ENCODE measurements at places on chromosomes 5 and 9. TPM values are rescaled to one million over a fixed set of nuclear protein-coding genes. Genes with fewer than 3 reads are reported as not detected.
A peak's percentile ranks its signal among the peaks of the same experiment; 100 is the strongest.

- H3K36me3 ChIP-seq: no peaks in the 10 kb centered on the region
- no peak for DNase-seq
- no peak overlapping the region for H3K4me3 ChIP-seq
- H3K4me1 ChIP-seq: peaks cover 1% of the 10 kb centered on the region
- no peak overlapping the region for H3K27ac ChIP-seq
Observed at GRCh38 chr5:157271740-157272271, 5.9 kb downstream of the CYFIP2 start.

DNA sequence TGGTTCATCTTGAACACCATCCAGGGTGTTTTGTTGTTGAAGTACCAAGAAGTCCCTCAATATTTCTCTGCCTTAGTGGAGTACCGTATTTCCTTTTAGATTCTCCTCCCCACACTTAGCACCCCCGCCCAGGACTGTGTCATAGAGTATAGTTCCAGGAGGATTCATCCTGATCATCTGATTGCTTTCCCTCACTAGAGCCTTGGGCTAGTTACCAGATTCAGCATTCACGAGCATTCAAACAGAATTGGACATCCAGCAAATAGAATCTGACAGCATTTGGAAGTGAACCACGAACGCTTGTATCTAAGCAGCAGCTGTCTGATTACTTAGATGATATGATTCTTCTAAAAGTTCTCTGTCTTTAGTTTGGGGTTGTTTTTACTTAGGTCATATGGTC, 248.1 kb upstream of the TAS2R1 start:
- H3K27ac ChIP-seq: no peak overlapping the region
- DNase-seq: no peak
- H3K27me3 ChIP-seq: no peaks in the 10 kb centered on the region

DNA sequence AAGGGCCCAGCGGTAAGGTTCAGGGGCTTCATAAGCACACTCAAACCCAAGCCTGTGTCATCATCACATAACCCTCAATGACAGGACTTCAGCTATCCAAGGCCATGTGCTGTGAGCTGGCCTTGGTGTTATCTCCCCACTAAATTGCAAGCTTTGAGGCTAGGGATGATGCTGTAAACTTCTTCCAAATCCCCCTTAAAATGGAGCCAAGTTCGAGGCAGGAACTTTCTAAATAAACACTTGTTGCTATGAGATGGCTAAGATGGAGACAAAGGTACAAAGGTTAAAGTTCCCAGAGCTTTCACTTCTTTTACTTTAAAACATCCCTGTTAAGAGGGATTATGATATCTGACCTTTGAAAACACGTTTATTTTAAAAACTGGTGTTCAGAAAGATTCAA, 123.6 kb downstream of the MYO10 start:
- H3K4me3 ChIP-seq: no peak overlapping the region
- no peaks in the 10 kb centered on the region for H3K27me3 ChIP-seq

- peak; percentile 7 for DNase-seq
- no peaks in the 10 kb centered on the region for H3K27me3 ChIP-seq
Observed at GRCh38 chr9:68981789-68982188, 32.1 kb downstream of the PRKACG start.

GRCh38 chr9:100298378-100298777, 54.4 kb downstream of the TEX10 start:
- H3K4me1 ChIP-seq: no peaks in the 10 kb centered on the region
- no peak overlapping the region for H3K27ac ChIP-seq
- H3K4me3 ChIP-seq: no peak overlapping the region
- H3K36me3 ChIP-seq: peaks cover 33% of the 10 kb centered on the region

DNA sequence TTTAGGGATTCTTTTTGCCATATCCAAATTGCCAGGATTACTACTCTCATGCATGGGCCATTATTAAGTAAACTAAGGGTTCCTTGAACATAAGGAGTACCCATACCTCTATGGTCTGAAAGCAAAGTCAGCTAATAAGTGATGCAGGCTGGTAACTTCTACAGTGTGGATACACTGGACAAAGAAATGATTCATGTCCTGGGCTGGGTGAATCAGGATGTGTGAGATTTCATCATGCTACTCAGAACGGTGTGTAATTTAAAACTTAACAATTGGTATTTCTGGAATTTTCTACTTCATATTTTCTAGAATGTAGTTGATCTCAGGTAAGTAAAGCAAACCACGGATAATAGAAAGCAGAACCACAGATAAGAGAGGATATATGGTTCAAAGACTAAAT, 428.8 kb downstream of the CHSY3 start:
- no peaks in the 10 kb centered on the region for H3K36me3 ChIP-seq
- peaks cover 27% of the 10 kb centered on the region for H3K4me1 ChIP-seq
- H3K27me3 ChIP-seq: no peaks in the 10 kb centered on the region
- no peak overlapping the region for H3K4me3 ChIP-seq

DNA sequence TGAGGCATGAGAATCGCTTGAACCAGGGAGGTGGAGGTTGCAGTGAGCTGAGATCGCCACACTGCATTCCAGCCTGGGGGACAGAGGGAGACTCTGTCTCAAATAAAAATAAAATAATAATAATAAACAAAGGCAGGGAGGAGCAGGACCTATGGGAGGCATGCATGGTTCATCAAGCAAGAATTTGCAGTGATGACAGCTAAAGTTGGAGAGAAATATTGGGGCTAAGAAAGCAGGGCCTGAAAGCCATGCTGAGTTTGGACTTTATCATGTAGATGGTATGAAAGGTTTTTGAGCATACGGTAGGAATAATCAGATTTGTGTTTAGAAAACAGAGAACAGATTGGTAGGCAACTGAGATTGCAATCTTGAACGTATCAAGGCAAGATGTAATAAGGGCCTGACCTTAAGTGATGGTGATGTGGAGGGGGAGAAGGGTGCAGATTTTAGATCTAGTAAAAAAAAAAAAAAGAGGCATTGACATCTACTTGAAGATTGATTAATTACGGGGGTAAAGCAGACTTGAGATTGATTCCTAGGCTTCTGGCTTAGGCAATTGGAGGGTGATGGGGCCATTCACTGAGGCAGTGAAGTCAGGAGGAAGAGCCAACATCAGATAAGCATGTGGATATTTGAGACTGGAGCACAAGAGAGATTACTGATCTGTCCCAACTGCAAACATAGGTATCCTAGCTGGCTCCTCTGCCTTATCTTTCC, 50.7 kb downstream of the CFAP95 start:
- 0 out of 2 replicates have a peak, but pooled peaks cover 4% of the 10 kb centered on the region for H3K27me3 ChIP-seq
- no peak overlapping the region for H3K4me3 ChIP-seq
- no peaks in the 10 kb centered on the region for H3K36me3 ChIP-seq
- H3K4me1 ChIP-seq: no peaks in the 10 kb centered on the region
- no peak for DNase-seq

DNA sequence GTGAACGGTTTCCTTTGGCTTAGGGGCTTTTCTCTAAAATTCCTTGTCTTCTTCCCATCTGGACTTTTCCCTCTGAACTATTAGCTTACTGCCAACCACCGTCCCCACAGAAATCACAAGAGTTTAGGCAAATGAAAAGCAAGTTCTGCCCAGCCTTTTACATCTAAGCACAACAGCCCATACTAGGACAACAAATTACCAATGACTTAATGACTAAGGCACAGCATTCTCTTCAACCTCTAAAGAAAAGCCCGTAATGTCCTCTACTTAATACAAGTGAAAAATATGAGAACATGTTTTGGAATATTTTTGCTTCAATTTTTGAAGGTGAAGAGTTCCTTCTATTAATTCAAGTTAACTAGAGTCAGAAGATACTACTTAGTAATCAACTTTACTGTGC, 1.2 kb downstream of the ZBTB5 start:
- H3K4me3 ChIP-seq: peak overlapping the region; percentile 97
- H3K27me3 ChIP-seq: no peaks in the 10 kb centered on the region

GRCh38 chr9:24293386-24293785, 252.3 kb downstream of the IZUMO3 start:
- no peaks in the 10 kb centered on the region for H3K36me3 ChIP-seq
- no peak overlapping the region for H3K4me3 ChIP-seq
- no peaks in the 10 kb centered on the region for H3K4me1 ChIP-seq
- DNase-seq: no peak
- H3K27ac ChIP-seq: no peak overlapping the region
- no peaks in the 10 kb centered on the region for H3K27me3 ChIP-seq

GRCh38 chr9:71929223-71929622, 17.8 kb downstream of the C9orf85 start:
- peak overlapping the region; percentile 31 for H3K4me3 ChIP-seq
- no peaks in the 10 kb centered on the region for H3K36me3 ChIP-seq
- DNase-seq: peak; percentile 85
- peak overlapping the region; percentile 84 for H3K27ac ChIP-seq
- no peaks in the 10 kb centered on the region for H3K27me3 ChIP-seq
- peaks cover 30% of the 10 kb centered on the region for H3K4me1 ChIP-seq

Gene POU5F2
- total RNA-seq: 0.66 TPM

Gene PCDHB3
- total RNA-seq: 0.58 TPM

All from PC-3 (cell line).